ENCODE measurements at places on chromosomes 7 and 10. TPM values are rescaled to one million over a fixed set of nuclear protein-coding genes. Genes with fewer than 3 reads are reported as not detected.
A peak's percentile ranks its signal among the peaks of the same experiment; 100 is the strongest.

The NME8 gene
- total RNA-seq = not detected

The EEF1AKMT2 gene
- 13.4 TPM for total RNA-seq

The MRLN gene
- not detected for total RNA-seq

The FKBP6 gene
- 0.12 TPM for total RNA-seq

The NPFFR1 gene
- not detected for total RNA-seq

The RBAK gene
- 8.1 TPM for total RNA-seq

The HMX3 gene
- total RNA-seq = not detected

The FAM25C gene
- not detected for total RNA-seq

The PPP1R3C gene
- 65.7 TPM for total RNA-seq

The ZNF425 gene
- total RNA-seq = 2.7 TPM

The NRCAM gene
- total RNA-seq = 41.5 TPM

The KIAA1549 gene
- total RNA-seq = 5.7 TPM

The LIPK gene
- total RNA-seq = not detected

DNA sequence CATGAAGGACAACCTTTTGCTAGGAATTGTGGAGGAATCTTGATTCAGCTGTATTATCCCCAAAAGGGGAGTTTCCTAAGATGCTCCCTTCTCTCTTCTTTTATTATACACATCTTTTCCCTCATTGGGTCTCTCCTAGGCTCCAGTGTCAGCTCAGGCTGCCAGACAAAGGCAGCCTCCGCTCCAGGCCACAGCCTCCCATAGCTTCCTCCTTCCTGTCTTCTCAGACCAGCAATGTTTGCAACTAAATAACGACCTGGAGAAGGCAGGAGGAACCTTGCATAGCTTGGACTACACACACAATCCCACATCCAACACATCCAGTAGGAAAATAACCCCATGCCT, 12.3 kb downstream of the SFXN3 start:
- no peak for DNase-seq

DNA sequence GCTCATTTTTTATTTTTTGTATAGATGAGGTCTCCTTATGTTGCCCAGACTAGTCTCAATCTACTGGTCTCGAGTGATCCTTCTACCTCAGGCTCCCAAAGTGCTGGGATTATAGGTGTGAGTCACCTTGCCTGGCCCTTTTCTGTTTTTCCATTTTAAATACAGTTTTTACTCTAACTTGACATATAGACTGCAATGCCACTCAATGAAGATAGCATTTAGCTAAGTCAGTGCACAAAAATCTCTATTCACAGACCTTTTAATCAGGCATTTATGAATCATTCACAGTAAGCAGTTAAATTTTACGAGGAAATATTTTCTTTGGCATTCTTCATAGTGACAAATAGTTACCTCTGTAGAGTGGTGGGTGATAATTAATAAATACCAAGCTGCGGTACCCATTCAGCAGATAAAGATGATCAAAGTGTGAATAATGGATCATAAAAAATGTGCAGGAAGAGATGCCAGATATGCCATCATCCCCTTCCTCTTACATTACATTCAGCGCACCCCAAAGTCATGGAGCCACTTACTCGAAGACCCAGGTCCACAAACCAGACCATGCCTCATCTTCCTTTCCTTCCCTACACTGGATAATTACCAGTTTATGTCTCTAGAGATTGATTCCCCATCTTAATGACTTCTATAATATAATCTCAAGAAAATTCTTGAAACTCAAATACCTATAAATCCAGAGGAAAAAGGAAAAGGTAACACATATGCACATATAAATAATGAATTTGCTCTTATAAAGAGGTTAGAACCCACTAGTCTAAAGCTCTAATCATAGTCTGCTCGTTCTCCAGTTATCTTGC, 56.0 kb downstream of the UBE2H start:
- no peak for DNase-seq

- DNase-seq = no peak
Measured at GRCh38 chr10:36087006-36088005, 445.2 kb upstream of the FZD8 start.

DNA sequence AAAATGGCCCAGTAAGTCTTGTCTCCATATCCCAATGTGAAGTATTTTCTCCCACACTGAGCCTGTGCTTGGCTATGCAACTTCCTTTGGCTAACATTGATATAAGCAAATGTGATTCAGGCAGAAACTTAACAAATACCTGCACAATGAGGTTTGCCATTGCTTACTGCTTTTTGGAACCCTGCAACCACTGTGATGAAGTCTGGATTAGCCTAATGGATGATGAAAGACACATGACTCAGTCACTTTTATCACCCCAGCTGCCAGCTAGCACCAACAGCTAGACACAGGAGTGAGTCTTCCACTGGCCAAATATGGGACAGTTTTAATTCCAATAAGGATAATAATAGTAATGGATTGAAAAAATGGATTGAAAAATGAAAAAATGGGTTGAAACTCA, 854.5 kb downstream of the GRM8 start:
- no peak for DNase-seq

DNA sequence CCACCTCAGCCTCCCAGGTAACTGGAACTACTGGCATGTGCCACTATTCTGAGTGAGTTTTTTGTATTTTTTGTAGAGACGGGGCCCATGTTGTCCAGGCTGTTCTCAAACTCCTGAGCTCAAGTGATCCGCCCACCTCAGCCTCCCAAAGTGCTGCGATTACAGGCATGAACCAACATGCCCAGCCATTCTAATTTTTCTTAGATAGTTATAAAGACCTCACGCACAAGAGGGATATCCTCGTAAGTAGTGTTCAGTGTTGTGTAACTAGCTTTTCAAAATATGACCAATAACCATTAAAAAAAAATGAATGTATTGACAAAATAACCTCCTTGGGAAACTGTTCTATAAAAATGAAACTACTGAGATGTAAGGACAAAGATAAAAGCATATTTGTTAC, 90.5 kb upstream of the FERD3L start:
- no peak for DNase-seq

DNA sequence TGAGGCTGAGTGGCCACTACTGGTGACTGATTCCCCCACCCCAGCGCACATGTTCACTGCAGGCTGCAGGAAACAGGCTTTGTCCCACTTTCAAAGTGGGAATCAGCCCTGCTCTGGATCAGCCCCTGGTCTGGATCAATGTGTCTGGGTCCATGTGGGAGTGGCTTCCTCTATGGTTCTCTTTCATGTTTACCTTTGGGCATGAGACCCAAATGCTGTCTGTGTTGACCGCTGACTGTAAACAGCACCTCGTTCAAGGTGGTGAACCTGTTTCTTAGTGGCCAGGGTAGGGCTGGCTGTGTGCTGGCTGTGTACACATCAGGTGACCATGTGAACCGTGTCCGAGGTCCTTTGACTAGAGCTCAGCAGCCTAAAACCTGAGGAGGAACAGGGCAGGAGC, 121.8 kb downstream of the CAMK1D start:
- DNase-seq = peak; percentile 30

DNA sequence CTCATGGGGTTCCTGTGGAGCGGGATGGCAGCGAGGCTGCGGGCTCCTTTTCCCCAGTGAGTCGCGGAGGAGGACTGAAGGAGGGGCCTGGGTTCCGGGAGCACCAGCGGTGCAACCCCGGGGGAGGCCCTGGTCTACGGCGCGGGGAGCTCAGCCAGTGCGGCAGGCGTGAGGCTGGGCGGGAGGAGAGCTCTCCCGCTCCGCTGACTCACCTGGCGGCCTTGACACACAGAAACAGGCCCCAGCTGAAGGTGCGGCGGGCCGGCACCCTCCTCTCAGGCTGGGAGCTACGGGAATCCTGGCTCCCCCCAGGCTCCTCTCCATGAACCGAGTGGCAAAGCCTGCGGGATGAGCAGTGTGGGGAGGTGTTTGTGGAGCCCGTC, 6.8 kb upstream of the NOM1 start:
- DNase-seq = no peak

DNA sequence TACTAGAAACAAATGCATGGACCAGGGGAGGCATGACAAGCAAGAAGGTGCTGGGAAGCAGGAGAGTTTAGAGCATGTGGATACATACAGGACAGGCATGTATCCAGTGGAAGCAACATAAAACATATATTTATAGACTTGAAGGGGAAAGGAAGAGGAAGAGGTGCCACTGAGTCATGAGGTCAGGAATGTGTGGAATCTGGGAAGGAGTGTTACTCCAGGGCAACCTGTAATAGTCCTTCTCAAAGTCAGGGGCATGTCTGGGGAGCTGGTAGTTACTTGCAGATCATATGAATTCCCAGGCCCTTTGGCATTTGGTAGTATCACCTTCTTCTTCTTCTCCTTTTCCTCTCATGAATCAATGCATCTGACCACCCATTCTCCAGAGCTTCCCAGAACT, 246.6 kb downstream of the XPNPEP1 start:
- DNase-seq = no peak

GRCh38 chr10:71817831-71818655, 33.0 kb downstream of the PSAP start:
- DNase-seq = no peak

GRCh38 chr7:93558705-93559614, 15.6 kb downstream of the CALCR start:
- no peak for DNase-seq

DNA sequence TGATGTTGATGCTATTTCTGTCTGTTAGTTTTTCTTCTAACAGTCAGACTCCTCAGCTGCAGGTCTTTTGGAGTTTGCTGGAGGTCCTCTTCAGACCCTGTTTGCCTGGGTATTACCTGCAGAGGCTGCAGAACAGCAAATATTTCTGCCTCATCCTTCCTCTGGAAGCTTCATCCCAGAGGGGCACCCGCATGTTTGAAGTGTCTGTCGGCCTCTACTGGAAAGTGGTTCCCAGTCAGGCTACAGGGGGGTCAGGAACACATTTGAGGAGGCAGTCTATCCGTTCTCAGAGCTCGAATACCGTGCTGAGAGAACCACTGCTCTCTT, 13.3 kb upstream of the CYP3A5 start:
- DNase-seq = no peak

DNA sequence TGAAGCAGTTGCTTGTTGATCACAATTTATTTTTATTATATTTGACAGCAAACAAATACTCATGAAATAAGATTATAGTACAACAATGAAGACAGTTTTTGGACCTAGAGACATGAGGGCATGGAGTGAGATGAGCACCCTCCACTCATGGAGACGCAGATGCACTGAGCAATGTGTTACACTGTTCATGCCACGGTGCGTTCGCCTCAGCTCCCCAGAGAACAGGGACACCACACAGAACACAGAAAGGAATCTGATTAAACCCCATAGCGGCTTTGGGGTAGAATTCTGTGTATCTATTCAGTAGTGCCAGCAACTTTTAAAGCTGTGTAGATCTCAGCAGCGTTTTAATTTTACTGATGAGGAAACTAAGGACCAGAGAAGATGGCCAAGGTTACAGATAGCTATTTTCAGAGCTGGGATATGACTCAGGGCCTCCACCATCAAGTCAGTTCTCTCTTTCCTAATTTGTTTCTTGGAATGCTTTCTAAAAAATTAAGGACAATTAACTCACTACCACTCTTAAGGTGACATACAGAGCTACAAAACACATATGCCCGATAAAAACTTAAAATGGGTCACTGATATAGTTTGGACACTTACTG, 33.6 kb downstream of the FAM25A start:
- no peak for DNase-seq

GRCh38 chr7:50508471-50508943, 56.7 kb downstream of the DDC start:
- DNase-seq = no peak

- DNase-seq = no peak
Measured at GRCh38 chr7:38525857-38526256, 105.3 kb downstream of the AMPH start.

DNA sequence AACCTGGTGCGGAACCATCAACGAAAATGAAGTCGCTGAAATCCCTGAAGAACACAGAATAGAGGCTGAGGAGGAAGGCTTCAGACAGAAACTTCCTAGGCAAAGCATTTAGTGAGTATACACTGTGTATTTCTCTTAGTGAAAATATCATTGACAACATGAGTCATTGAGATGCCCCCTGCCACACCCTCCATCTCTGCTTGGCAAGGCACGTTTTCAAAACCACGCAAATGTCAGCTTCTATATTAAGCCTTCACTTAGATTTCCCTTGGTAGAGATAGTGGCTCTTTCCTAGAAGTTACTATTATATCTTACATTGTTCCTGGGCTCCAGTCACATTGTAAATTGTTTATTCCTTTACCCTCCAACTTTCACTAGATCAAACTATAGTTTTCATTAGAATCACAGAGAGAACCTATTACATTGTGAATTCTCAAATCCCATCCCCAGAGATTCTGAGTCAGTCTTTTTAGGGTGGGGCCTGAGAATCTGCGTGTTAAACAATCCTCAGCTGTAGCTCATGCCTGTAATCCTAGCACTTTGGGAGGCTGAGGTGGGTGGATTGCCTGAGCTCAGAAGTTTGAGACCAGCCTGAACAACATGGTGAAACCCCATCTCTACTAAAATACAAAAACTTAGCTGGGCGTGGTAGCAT, 4.6 kb upstream of the SKAP2 start:
- DNase-seq = no peak

DNA sequence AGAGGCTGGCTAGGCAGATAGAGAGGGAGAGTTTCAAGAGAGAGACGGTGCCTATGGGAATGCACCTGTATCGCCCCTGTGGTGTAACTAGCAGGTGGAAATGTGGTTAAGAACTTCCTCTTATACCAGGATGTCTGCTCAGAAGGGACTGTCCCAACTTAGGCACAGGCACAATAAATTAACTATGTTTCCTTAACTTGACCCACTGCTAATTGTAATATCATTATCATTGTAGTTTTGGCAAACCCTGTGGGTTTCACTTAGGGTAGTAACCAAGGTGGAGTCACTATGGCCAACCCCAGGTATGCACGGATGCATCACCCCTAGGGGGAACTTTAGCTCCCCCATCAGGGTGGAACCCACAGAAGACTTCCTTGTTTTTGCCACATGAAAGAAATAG, 455.7 kb downstream of the DGKB start:
- DNase-seq = no peak

- DNase-seq = no peak
Measured at GRCh38 chr10:77494756-77495541, 142.7 kb downstream of the KCNMA1 start.

- DNase-seq = peak; percentile 69
Measured at GRCh38 chr10:117541909-117542705, 439 bp upstream of the EMX2 start.

- no peak for DNase-seq
Measured at GRCh38 chr10:116733566-116733965, 8.8 kb downstream of the HSPA12A start.

- peak; percentile 71 for DNase-seq
Measured at GRCh38 chr7:140475747-140476333, 3.5 kb downstream of the MKRN1 start.

DNA sequence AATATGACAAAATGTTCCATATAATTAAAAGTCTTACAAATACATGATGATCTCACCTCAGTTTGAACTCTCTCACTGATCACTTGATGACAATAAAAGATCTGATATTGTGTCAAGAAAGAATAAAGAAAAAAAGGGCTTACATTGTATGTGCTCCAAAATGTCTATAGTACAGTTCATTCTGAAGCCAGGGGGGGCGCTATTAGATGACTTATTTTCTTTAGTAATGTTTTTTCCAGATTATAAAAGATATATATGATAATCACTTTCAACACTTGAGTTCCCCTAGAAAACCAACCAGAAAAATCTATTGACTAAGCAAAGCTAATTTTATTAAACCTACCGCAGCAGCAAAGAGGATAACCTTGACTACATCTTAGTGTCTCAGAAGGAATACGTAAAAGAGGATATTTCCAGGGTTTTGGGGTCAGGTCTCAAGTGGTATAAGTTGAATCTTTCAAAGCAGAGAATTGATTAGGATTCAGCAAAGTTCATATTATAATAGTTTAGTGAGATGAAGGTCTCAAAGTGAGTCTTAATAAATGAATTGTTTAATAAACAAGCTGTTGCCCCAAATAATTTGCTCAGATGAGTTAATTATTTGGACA, 55.8 kb downstream of the PTN start:
- DNase-seq = no peak
